NCI-H2029 (cell line): ENCODE measurements at places on chromosomes 4 and X.

GRCh38 chr4:147754037-147754445 is 22.2 kb downstream of the ARHGAP10 start:
- DNase-seq, result no peak

GRCh38 chr4:138241281-138242075 is 671 bp downstream of the SLC7A11 start:
- no peak for DNase-seq

DNA sequence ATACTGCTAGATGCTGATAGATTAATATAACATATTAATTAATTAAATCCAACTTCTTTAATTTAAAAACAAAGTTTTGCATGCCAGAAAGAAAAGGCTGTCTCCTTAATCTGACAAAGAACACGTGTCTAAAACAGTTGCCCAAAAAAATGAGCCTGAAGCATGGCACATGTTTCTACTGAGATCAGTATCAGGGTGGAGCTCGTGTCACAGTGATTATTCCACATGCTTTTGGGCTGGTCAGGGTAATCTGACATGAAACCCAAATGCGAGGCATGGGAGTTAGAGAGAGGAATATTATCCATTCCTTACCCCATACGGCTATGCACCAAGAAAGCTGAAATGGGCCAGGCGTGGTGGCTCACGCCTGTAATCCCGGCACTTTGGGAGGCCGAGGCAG is 79.4 kb upstream of the ADRA2C start:
- DNase-seq, result no peak

GRCh38 chr4:149638073-149638472 is 177.6 kb downstream of the IQCM start:
- DNase-seq, result no peak

DNA sequence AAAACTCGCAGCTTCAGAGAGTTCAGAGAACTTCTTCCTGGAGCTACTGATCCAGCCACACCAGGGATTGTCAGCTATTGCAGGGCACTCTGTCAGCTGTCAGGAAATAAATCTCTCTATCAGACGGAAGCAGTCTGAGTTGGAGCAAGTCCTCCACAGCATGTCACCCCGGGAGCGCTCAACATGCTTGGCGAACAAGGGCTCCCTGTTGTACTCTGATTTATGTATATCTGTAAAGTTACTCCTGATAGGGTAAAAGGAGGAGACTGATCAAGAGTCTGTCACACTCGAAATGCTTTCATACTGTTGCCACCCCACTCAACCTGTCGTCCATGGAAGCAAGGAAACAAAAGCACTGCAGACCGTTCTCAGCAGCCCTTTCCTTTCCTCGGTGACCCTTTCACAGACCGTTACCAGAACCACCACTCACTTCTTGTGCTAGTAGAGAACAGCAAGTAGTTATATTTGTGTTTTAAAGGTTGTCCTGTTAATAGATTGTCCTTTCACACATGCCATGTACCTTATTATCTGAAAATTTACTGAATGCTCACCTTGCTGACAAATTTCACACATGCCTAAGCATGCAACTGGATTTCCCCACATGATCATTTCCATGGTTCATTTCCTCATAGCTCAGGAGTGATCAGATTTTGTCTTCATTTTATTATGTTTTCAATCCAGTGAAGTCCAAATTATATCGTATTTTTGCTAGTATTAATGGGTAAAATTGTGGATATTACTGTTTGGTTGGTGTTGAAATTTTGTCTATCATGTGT is 2108.9 kb upstream of the TENM3 start:
- DNase-seq, result no peak

GRCh38 chrX:20947411-20947912 is 426.8 kb upstream of the CNKSR2 start:
- no peak for DNase-seq

- DNase-seq, result no peak
Measured at GRCh38 chrX:72394518-72395170, 88.9 kb upstream of the CITED1 start.

- no peak for DNase-seq
Measured at GRCh38 chr4:54986095-54986846, 139.1 kb downstream of the KDR start.

DNA sequence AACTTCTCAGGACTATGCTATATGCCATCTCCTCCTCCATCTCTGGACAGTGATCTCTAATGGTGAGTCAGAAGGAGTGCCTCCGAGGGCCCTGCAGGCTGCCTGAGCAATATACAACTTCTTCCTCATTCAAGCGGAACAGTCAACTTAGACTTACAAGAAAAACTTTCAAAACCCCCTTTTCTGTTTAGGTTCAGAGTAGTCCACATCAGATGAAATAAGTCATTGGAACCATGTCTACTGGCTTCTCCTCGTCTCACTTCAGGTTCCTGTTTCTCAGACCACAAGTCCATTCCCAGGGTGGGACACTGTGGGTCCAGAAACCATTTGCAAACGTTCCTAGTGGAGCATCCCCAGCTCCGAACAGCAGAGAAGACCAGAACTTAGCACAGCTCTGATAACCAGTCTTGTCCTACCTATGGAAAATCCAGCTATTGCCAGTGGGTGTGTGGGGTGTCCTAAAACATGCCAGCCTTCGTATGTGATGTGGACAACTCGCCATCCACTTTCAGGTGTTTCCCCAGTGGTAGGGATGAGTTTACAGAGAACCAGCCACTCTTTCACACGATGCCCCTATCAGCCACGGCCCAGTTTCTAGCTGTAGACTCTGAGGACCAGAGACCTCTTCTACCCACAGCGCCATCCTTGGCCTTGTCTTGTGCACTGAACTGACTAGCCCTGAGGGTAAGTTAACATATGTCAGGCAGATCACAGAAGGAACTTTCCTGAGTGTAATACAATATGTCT is 32.7 kb upstream of the NKRF start:
- DNase-seq, result no peak

- no peak for DNase-seq
Measured at GRCh38 chr4:138927072-138927471, 88.5 kb upstream of the NOCT start.

DNA sequence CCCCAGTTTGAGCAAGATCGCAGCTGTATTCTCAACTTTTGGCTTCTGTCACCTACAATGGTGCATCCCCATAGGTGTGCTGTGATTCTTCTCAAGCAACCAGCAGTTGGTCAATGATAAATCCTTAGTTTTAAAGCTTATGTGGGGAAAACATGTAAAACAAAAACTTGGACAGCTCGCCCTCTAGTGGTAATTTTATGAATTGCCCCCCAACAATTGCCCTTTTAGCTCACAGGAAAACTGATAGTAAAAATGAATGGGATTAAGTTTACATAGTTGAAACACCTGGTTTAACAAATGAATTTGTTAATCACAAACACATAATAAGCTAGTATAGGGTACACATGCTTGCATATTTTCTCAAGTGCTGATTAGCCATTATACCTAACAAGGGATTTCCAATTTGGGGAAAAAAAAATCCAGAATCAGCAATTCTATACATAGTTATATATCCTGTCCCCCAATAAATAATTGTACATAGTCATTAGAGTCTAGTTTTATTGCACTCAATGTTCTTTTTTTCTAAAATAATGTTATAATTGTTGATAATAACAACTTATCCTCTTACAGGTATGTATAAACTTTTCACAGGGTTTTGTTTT is 30.1 kb downstream of the TEX13A start:
- DNase-seq, result no peak

DNA sequence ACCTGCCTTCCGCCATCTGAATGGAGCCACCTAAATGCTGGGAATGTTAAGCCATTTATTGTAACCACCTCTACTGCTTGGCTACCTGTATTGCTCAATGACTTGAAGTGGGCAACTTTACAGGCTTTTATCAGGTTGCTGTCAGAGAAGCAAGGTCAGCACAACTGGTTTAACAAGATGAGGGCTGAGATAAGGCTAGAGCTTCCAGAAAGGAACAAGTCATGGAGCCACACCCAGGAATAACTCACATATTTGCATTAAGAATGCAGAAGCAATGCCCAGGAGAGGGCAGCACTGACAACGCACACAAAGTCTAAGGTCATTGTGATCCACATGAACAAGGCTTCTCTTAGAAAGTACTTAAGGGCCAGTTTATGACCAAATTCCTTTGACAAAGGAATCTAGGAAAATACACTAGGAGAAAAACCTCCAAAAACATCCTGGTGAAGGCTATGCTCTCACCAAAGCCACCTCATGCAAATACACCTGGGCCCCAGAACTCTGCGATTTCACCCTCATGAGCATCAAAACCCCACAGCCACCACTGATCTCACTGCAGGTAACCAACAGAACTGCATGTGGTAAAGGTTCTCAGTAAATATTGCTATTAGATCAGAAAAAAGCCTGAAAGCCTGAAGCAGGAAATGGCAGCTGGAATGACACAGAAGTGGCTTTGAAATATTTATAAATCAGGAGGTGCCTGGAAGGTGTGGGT is 15.0 kb upstream of the STS start:
- peak; percentile 10 for DNase-seq

- DNase-seq, result peak; percentile 7
Measured at GRCh38 chrX:53317365-53318069, 36.1 kb upstream of the IQSEC2 start.
